Stimulated activated CD4-positive, alpha-beta T cell treated with anti-CD3 and anti-CD28 coated beads, TNF-alpha, amount 100 ng/mL, for 1 hour (primary cell): ENCODE measurements at places on chromosomes 7 and 10.

DNA sequence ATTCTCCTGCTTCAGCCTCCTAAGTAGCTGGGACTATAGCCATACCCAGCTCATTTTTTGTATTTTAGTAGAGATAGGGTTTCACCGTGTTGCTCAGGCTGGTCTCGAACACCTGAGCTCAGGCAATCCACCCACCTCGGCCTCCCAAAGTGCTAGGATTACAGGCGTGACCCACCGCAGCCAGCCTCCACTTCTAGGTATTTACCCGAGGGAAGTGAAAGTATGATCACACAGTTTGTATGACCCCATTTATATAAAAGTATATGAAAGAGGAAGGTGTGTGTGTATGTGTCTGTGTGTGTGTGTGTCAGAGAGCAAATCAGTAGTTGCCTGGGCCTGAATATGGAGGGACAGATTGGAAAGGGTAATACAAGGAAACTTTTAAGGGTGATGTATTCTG lies 2.0 kb upstream of the PURB start:
- no peak for DNase-seq

GRCh38 chr10:113305871-113306270 lies 247.0 kb upstream of the HABP2 start:
- DNase-seq = no peak

- no peak for DNase-seq
These were observed 4.1 kb upstream of the CPED1 start for GRCh38 chr7:120984406-120984805.

DNA sequence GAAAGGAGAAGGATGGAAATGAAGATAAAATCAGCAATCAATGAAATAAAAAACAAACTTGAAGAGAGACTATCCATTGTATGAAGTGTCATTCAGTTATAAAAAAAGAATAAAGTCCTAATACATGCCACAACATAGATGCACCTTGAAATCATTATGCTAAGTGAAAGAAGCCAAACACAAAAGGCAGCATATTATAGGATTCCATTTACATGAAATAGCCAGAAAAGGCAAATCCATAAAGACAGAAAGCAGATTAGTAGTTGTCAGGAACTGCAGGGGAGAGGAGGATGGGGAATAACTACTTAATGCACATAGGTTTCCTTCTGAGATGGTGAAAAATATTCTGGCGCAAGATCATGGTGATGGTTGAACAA lies 6.6 kb upstream of the PON1 start:
- no peak for DNase-seq

DNA sequence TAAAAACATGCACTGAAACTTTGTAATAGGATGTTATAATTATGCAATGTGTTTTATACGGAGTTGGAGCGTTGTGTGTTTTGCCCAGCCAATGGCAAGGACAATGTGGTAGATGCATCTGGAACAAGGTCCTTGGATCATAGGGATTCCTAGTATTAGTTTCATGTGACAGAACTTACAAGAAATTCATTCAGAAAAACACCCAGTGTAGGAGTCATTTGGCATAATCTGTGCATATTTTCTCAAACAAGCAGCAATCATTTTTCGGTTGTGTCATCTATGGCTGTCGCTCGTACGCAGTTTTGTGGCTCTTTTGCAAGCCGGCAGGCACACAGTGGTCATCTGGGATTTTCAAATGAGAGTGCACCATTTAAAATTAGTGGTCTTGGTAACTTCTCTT lies 19.8 kb downstream of the CREB5 start:
- DNase-seq = no peak

DNA sequence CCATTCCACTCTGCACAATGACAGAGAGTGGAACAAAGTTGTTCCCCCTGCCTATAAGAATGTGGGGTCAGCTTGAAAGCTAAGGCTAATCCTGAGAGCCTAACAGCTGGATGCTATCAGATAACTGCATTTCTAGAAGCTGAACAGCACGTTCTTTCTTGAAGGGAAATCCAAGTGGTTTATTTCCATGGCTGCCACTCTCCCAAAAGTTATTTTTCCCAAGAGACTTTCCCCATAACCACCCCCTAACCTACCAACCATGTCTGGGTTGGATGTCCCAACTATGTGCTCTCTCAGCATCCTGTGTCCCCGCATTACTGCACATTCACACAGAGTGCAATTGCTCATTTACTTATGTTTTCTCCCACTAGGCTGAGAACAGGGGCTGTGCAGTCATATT lies 140.7 kb upstream of the ANKRD1 start:
- DNase-seq = no peak

DNA sequence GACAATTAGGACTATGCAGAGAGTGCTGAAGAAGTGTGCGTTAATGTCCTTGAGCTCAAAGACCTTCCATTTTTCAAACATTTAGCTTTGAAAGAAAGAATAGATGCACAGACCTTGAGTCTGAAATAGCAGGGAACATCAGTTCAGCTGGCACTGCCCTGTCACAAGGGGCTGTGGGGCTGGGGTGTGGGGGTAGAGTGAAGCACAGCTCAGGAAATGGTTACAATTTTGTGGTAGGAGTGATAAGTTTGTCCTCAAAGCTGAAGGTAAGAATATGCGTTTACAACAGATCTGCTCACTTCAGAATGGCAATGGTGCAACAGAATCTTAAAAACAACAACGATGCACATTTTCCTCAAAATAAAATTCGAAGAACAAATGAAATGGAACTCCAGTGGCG lies 33.6 kb downstream of the SMKR1 start:
- no peak for DNase-seq

GRCh38 chr10:3251172-3251571 lies 78.6 kb upstream of the PITRM1 start:
- DNase-seq = no peak

DNA sequence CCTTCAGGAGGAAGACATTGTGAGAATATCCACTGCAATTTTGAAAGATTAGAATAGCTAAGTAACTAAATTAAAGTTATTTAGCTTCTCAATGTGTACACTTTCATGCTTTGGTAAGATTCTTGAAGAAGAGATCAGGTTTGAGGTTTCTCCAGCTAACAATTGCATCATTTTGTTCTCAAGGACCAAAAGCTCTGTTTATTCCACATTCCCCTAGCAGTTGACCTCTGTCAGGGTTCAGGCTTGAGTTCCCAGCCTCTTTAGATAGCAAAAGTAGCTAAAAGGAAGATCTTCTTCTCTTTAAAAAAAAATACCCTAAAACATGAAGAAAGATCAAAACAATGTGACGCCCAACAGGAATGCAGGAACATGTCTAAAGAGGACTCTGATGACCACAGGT lies 179.4 kb upstream of the IGFBP3 start:
- DNase-seq = no peak

- no peak for DNase-seq
These were observed 151.8 kb downstream of the LRRC4 start for GRCh38 chr7:127879436-127879835.

GRCh38 chr7:28328146-28328545 lies 84.2 kb upstream of the CREB5 start:
- DNase-seq = no peak

GRCh38 chr7:6346581-6346980 lies 74.2 kb upstream of the CYTH3 start:
- DNase-seq = no peak

- DNase-seq = no peak
These were observed 158.0 kb downstream of the KCNMA1 start for GRCh38 chr10:77479586-77479985.

DNA sequence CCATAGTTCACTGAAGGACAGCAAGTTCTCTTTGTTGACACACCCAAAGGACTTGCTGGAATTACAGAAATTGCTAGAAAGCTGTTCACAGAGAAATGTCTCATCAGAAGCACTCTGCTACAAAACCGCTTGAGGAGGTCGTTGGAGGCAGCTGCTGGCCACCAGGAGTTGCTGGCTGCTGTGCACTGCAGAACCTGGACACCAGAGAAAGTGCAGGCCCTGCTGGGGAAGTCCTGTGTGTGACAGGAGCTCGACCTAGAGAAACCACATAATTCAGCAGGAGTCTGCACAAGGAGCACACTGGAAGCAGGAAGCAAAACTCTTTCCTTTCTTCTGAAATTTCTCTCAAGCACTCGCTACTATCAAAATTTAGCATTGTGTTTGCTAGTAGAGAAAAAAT lies 461.5 kb upstream of the GHITM start:
- DNase-seq = no peak

- no peak for DNase-seq
These were observed 28.7 kb downstream of the UPF2 start for GRCh38 chr10:12013926-12014325.

DNA sequence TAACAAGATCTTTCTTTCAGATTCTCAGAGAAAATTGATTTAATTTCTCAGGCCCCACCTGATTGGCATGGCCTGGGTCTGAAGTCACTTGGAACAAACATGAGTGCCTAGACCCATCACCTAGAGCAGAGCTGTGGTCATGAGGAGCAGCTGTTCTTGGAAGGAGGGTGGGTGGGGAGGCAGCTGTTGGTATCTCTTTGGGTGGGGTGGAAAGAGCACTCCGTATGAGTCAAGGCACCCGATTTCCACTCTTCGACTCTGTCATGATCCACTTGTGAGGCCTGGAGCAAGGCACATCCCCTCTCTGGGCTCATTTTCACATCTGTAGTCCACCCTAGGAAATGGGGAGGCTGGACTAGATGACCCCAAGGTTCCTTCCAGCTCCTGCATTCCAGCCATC lies 156.7 kb downstream of the C10orf105 start:
- no peak for DNase-seq

DNA sequence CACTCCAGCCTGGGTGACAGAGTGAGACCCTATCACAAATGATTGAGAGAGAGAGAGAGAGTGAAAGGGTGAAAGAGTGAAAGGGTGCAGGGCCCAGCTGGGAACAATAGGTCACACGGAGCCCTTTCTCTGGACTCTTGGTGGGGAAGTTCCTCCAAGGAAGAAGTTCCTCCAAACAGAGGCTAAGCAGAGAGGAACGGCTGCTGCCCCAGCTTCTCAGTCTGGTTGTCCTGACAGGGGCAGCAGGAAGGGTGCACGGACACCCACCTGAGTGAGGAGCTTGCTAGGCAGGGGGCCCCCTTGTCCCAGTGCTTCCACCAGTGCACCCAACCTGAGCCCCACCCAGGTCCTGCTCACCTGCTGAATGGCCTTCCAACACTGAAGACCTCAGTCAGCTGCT lies 38.8 kb upstream of the MYL10 start:
- no peak for DNase-seq

GRCh38 chr7:38565289-38565688 lies 65.9 kb downstream of the AMPH start:
- no peak for DNase-seq

DNA sequence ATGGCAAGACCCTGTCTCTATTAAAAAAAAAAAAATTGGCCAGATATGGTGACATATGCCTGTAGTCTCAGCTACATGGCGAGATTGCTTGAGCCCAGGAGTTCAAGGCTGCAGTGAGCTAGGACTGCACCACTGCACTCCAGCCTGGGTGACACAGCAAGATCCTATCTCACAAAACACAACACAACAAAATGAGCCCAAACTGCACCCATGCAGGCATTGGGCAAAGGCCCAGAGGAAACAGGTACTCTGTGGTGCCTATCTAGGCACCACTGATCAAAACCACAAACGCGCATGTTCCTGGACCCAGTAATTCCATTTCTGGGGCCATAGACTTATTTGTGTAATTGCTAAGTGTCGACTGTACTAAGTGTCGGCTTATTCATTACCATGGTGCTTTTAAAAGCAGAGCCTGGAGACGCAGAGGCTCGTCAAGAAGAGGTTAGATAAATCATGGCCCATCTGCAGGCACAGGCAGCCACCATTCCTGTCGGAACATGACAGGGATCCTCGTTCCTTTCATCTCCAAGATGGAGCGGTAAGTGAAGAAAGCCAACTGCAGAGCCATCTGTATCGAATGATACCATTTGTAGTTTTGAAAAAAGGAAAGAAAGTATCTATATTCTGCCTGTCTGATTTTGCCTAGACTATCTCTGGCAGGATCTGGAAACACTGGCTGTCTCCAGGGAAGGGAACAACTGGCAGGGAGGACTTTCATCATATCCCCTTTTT lies 160.4 kb upstream of the RHEB start:
- no peak for DNase-seq

GRCh38 chr10:75466886-75467285 lies 35.5 kb downstream of the LRMDA start:
- no peak for DNase-seq

DNA sequence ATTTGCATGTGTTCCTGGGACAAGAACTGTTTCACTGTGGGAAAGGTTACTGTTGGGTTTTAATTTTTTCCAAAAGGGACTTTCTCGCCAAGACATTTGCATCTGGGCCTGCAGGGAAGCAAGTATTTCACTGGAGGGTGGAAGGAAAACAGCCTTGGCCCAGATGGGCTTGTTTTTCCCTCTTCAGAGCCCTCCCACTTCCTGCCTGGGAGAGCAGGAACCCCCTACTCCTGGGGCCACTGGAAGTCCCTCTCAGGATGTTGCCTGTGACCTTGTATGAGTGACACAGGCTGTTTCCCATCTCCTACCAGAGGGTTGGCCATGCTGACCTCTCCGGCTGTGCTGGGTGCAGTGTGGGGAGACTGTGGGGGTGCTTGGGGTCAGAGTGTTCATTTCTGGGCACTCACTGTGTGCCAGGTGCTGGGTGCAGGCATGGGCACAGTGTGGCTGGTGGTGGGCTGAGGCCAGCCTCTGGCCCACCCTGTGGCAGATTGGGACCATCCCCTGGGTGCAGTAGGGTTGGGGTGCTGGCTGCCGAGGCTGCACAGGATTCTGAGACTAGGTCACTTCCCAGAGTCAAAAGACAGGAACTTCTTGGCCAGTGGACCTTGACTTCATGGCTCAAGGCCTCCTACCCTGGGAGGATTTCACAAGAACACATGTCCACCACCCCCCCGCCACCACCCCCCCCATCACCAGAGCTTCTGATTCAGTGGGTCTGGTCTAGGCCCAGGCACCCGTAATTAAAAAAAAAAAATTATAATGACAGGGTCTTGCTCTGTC lies 10.2 kb downstream of the TSPAN15 start:
- DNase-seq = no peak

- no peak for DNase-seq
These were observed 70.4 kb downstream of the RALA start for GRCh38 chr7:39693812-39694211.

GRCh38 chr10:6383096-6383812 lies 180.5 kb downstream of the PFKFB3 start:
- no peak for DNase-seq

GRCh38 chr10:62381385-62382102 lies 7.4 kb downstream of the ZNF365 start:
- no peak for DNase-seq

GRCh38 chr7:57867884-57868701 lies 418.1 kb downstream of the ZNF716 start:
- no peak for DNase-seq

DNA sequence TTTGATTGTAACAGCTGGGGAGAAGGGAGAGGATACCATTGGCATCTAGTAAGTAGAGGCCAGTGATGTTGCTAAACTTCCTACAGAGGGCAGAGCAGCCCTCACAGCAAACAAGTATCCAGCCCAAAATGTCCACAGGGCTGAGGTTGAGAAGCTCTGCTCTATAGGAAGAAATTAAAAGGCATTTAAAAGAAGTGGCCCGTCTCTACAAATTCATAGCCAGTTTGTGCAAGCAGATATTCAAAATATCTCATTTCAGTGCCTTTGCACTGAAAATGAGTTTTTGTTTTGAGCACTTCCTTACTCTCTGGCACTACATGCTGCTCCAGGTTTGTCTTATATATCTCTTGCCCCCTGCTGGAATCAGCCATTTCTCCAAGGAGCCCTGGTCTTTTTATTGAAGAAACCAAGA lies 330.0 kb downstream of the BBS9 start:
- DNase-seq = no peak

- DNase-seq = no peak
These were observed 243.1 kb downstream of the ARL4A start for GRCh38 chr7:12930534-12930933.

- DNase-seq = no peak
These were observed 530.6 kb upstream of the MGMT start for GRCh38 chr10:128936392-128936791.
